M059J (cell line): ENCODE measurements at places on chromosomes 13 and 19. TPM values are rescaled to one million over a fixed set of nuclear protein-coding genes. Genes with fewer than 3 reads are reported as not detected.

DNA sequence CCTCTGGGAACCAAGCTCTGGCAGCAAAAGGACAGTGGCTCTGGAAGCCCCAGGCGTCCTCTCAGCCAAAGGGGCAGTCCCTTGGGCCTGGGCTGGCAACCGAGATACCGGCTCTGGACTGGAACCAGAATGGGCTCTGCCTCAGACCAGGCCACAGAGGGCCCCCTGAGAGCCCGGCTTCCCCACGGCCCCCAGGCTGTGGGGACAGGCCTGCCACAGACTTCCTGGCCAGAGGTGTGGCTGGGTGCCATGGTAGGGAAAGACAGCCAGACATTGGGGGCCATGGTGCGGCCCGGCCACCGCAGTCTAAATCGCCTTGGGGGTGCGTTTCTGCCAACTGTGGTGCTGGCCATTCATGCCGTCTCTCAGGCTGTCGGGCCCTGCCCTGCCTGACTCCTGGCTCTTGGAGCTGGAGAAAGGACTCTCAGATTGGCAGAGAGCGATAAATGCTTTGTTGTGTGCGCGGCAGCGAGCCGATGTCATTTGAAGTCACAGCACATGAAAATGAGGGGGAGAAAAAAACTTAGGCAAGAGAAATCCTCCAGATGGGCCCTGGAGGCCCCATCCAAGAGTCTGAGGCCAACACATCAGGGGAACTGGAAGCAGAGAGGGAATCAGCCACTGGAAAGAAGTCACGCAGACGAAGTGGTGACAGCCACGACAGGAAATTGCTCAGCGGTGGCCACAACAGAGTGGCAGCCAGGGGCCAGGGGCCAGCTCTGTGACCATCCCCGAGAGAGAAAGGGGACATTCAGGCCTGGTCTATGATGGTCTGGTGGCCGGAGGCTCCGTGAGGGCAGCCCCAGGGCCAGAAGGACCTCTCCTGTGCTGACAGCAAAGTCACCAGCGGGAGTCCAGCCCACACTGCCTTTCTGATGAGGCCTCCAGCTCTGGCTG is 26.5 kb downstream of the SH3GL1 start:
- peak; percentile 58 for DNase-seq

- DNase-seq = no peak
Observed at GRCh38 chr13:33033051-33033812, 17.0 kb downstream of the KL start.

- no peak for DNase-seq
Observed at GRCh38 chr13:30147421-30147820, 159.9 kb downstream of the KATNAL1 start.

- DNase-seq = no peak
Observed at GRCh38 chr19:55697069-55697440, 22.0 kb downstream of the EPN1 start.

DNA sequence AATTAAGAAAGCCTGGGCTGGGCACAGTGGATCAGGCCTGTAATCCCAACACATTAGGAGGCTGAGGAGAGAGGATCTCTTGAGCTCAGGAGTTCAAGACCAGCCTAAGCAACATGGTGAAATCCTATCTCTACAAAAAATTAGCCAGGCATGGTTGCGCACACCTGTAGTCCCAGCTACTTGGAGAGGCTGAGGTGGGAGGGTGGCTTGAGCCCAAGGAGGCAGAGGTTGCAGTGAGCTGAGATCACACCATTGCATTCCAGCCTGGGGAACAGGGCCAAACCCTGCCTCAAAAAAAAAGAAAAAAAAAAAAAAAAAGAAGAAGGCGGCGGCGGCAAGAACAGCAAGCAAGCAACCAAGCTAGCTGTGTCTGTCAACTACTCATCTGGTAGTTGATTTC is 26.7 kb downstream of the TSC22D1 start:
- DNase-seq = no peak

FPR2 gene
- not detected in 2 replicates for total RNA-seq

SMIM44 gene
- not detected in 2 replicates for total RNA-seq

DZIP1 gene
- 17.0 and 24.3 TPM in 2 replicates for total RNA-seq

DDA1 gene
- 40.5 and 50.3 TPM in 2 replicates for total RNA-seq

SYNGR4 gene
- 0.42 TPM in 1 of 2 replicates, not detected in the other for total RNA-seq

PPP1R13L gene
- 2.9 and 7.4 TPM in 2 replicates for total RNA-seq

ZNF709 gene
- 2.1 and 3.2 TPM in 2 replicates for total RNA-seq
